Stimulated activated CD8-positive, alpha-beta memory T cell treated with anti-CD3 and anti-CD28 coated beads, Interleukin-7, amount 100 ng/mL, for 1 hour (primary cell): ENCODE measurements at places on chromosomes 4 and X.

- DNase-seq, result no peak
Measured at GRCh38 chr4:182518421-182518820, 275.2 kb downstream of the TENM3 start.

DNA sequence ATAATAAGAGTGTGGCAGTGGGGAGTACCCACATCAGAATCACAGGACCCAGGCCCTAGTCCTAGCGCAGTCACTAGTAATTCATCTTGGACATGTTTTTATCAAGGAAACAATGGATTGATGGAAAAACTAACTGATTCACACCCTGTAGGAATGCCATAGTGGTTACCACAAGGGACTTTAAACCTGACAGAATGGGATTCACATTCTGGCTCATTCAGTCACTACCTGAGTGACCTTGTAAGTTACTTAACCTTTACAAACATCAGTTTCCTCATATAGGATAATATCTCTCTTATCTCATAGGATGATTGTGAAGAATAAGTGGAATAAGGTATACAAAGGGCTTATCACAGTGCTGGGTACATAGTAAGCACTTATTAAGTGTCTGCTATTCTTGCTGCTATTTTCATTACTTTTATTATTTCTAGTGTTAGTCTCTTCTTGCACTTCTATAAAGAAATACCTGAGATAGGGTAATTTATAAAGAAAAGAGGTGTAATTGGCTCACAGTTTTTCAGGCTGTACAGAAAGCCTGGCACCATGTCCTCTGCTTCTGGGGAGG lies 247.5 kb upstream of the KLF3 start:
- DNase-seq, result no peak

DNA sequence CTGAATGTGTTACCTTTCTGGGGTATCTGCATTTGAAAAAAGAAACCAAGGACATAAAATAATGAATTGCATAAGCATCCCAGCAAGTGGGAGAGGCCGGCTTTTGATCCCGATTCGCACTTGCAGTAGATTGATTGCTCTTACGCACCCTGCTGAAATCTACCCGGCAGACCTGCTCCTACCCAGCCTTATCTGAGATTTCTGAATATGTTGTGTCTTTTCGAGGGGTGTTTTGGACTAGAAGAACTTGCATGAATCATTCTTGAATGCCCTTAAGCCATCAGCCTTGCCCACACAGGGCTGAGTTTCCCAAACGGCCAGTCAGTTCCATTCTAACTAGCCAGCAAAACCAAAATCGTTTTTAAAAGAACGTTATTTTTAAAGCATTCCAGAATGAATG lies 174.4 kb upstream of the BCOR start:
- no peak for DNase-seq

DNA sequence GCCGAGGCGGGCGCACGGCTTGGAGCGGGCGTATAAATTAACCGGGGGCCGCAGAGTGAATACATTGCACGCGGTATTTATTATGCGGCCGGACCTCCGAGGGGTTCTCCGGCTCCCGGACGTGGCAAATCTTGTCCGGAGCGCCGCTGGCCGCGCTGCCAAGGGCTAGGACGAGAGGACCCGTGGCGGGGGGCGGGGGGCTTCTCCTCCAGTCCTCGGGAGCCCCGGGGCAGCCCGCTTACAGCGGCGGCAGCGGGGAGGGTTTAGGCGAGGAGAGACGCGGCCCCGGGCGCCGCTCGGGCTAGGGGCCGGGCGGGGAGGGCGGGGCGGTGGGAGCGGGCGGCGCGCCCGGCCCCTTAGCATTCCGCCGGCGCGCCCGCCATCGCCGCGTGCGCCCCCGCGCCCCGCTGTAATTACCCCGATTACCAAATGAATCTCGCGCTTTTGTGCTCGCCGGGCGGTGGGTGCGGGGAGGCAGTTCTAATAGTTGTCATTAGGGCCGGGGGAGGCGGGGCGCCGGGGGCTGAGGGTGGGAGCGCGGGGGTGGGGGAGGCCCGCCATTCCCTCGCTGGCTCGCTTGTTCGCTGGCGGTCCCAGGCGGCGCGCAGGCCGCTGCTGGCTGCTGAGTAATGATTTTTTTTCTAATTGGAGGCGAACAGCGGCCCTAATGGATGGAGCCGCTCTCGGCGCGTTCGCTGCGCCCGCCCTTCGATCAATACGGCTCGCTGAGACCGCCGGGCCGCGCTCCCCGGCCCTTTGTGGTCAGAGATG lies 276.6 kb downstream of the BCOR start:
- no peak for DNase-seq

- no peak for DNase-seq
Measured at GRCh38 chr4:147788791-147789190, 56.9 kb downstream of the ARHGAP10 start.

DNA sequence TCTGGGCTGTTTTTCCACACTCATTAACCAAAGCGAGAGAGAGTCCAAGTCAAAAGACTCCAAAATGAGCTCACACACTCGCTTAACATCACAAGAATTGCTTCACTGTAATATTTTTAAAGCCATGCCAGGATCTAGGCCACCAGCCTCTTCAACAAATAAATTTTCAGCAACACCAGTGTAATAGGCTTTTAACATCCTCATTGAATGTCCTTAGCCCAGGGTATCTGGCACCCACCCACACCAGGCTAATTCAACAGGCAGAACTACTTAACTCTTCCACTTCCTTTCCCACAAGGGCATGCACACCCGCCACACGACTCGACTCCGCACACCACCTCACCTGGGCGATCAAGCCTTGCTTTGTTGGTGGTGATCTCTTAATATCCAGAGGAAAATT lies 34.2 kb downstream of the FAT1 start:
- no peak for DNase-seq

DNA sequence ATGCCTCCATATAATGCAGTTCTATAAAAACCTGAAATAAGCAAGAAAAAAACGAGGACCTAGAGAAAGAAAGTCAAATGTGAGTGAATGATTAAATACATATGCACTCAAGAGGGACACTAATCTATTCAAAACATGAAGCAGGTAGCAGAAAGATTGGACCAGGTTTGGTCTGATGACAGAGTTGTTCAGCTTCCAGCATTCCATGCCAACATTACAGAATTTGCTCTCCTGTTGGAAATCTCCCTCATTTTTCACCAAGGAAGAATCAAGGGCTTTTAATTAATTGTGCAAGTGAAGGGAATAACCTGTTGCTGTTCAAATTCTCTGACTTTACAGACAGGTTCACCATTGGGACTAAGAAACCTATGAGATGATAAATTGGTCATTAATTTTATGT lies 379.0 kb upstream of the RASGEF1B start:
- DNase-seq, result no peak

- no peak for DNase-seq
Measured at GRCh38 chrX:87338510-87338909, 179.1 kb upstream of the KLHL4 start.

- no peak for DNase-seq
Measured at GRCh38 chr4:157776930-157777528, 395.8 kb downstream of the GASK1B start.

DNA sequence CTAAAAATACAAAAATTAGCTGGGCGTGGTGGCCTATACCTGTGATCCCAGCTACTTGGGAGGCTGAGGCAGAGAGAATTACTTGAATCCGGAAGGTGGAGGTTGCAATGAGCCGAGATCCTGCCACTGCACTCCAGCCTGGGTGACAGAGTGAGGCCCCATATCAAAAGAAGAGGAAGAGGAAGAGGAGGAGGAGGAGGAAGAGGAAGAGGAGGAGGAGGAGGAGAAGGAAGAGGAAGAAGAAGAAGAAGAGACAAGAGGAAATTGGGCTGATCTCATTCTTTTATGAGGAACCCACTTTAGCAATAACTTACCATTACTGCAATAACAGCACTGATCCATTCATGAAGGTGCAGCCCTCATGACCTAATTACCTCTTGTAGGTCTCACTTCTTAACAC lies 138.9 kb upstream of the GIMD1 start:
- no peak for DNase-seq

GRCh38 chr4:6658597-6659075 lies 18.2 kb downstream of the MRFAP1 start:
- peak; percentile 24 for DNase-seq

GRCh38 chr4:7799736-7800135 lies 139.9 kb downstream of the AFAP1 start:
- no peak for DNase-seq

DNA sequence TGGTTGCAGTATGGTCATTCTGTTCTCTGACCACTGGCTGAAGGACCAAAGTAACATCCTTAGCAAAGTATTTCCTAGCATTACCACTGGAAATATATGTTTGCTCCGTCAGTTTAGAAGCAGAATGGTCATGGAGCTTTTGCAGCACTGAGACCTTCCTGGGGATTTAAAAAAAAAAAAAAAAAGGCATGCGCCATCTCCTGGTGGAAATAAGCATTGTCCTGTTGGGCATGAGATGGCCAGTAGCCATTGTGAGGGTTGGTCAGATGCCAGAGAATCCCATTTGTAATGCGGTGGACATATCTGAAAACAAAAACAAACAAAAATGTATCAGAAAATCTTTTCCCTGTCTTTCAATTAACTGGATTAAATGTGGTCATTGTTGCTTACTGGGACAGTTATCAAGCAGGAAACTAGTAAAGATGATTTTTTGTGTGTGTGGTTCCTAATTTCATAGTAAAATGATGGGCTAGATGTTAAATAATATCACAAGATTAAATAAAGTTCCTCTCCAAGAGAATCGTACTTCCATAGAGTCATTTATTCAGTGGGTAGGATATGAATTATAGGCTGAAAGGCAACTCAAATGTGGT lies 139.6 kb downstream of the SOWAHB start:
- DNase-seq, result no peak

GRCh38 chrX:153538424-153538823 lies 21.0 kb downstream of the ATP2B3 start:
- DNase-seq, result no peak
